ENCODE measurements at places on chromosomes 1 and 21.

GRCh38 chr1:71572038-71572437 is 491.2 kb upstream of the ZRANB2 start:
- no peak for DNase-seq

GRCh38 chr1:240706150-240706935 is 94.4 kb upstream of the GREM2 start:
- DNase-seq = no peak

GRCh38 chr1:202112859-202113689 is 9.6 kb upstream of the GPR37L1 start:
- no peak for DNase-seq

GRCh38 chr1:7784492-7785071 is 491 bp downstream of the PER3 start:
- no peak for DNase-seq

Measured in stimulated activated CD4-positive, alpha-beta T cell treated with anti-CD3 and anti-CD28 coated beads, Interleukin-4, amount 100 ng/mL, for 1 hour (primary cell).